ENCODE measurements at places on chromosomes 7 and 10.

DNA sequence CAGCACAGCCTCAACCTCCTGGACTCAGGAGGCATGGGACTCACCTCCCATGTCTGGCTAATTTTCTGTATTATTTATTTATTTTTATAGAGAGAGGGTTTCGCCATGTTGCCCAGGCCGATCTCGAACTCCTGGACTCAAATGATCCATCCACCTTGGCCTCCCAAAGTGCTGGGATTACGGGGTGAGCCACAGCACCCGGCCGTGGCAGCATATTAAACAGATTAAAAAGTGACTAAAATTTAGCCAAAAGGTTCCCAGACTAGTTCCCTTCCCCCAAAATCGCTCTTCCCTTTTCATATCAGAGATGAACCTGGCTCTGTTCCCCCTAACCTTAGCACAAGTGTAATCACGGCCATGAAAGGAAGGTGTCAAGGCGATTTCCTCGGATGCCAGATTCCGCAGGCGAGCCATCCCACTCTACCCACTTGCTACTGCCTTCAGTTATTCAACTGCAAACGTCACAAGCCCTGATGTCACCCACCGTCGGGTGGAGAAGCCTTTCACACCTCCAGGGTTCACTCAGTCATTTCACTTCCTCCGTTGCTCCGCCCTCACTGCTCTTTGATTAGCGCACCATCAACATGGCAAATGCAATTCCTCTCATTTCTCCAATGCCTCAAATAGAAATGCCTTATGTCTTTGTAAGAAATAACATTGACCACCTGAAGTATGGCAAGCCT lies 104.7 kb upstream of the RHEB start:
- DNase-seq, result no peak

GRCh38 chr7:34761627-34762026 lies 103.6 kb downstream of the NPSR1 start:
- no peak for DNase-seq

- DNase-seq, result no peak
Measured at GRCh38 chr10:61793760-61794703, 107.5 kb upstream of the ARID5B start.

GRCh38 chr7:43085992-43086391 lies 26.5 kb upstream of the HECW1 start:
- no peak for DNase-seq

DNA sequence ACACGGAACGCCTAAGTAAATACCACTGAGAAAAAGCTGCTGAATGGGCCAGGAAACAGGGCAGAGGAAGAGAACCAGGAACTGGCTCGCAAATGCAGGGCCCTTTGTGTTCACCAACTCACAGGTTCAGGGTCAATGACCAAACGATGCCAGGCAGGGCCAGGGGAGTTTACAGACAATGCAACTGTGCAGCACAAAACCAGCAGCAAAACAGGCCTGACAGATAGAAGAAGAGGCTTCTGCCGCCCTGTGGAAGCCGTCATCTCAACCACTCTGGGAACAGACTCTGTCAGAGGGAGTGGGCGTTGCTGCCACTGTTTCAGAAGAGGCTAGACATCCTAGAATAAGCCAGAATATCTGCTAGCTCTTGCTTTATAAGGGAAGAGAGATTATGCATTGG lies 117.9 kb downstream of the KMT2E start:
- DNase-seq, result no peak

- DNase-seq, result no peak
Measured at GRCh38 chr7:35375516-35375915, 121.6 kb upstream of the TBX20 start.

DNA sequence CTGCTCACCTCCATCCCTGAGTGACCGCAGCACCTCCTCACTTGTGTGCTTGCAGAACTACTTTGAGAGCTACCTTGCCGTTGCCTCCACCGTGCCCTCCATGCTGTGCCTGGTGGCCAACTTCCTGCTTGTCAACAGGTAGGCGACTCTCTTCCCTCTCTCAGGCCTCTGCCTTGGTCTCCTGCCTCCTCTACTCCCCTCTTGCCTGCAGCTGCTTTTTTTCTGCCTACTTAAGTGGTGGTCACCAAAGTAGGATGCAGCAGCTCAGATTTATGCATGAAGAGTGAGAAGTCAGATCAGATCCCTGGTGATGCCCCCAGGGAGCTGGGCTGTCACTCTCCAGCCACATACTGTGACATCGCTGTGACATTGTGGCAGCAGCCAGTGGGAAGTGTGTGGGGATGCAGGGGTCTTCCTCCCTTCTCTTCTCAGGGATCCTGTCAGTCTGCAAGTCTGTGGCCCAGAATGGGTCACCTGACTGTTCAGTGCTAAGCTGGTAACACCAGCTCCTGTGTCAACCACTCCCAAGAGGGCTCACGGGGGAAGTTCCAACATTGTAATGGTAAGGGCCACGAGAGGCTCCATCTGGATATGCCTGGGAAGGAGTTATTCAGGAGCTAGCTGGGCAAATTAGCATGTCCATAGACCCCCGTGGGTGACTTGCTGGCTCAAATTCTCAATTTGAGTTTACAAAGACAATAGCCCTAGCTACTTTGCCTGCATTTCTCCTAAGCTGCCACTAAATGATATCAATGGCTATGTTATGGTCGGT lies 25.3 kb downstream of the SLC29A3 start:
- no peak for DNase-seq

GRCh38 chr7:29289156-29290021 lies 94.8 kb downstream of the CHN2 start:
- DNase-seq, result peak; percentile 43

- no peak for DNase-seq
Measured at GRCh38 chr7:109246330-109247077, 676.8 kb downstream of the DNAJB9 start.

GRCh38 chr7:26659121-26659520 lies 205.3 kb downstream of the SKAP2 start:
- no peak for DNase-seq

GRCh38 chr10:123527151-123527550 lies 139.0 kb upstream of the GPR26 start:
- no peak for DNase-seq

DNA sequence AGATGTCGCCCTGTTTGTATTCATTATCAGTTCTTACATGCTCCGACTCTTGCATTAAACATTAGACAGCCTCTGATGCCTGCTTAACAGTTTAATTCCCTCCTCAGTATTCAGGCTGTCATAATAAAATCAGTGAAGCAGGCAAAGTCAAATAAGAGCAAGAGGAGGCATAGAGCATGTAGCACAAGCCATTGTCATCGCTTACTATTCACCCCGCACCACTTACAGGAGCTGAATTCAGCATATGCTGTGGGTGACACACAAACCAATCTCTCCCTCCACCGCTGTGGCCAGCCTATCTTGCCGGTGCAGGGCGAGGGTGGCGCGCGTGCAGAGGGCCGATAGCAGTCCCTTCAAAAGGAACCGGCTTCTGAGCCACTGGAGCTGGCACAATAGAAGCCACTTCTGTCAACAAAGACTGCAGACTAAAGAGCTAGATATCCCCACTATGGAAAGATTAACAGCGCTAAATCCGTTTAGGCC lies 433.2 kb upstream of the MGMT start:
- DNase-seq, result no peak

- peak; percentile 6 for DNase-seq
Measured at GRCh38 chr7:16963044-16963443, 81.3 kb upstream of the AGR3 start.

GRCh38 chr10:60351191-60351853 lies 38.4 kb downstream of the ANK3 start:
- DNase-seq, result no peak

DNA sequence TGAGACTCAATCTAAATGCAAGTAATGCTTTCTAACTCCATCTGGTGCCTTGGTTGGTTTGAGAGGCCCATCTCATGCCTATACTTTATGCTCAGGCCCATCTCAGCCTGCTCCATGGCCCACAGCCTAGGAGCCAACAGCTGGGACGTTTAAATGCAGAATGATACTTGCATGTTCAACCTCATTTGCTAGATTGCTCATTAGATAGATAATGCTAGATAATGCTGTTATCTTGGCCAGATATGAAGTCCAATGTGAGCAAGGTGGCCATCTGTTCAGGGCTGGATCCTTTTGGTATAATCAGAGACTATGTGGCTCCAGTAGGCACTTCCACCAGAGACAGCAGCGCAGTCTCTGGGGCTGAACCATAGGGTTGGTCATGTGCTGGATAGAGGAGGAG lies 321.6 kb upstream of the PHYHIPL start:
- DNase-seq, result no peak

- DNase-seq, result no peak
Measured at GRCh38 chr7:106865130-106866041, at the start of gene PIK3CG. PIK3CG (plus strand) TSS chr7:106865282; CDS start chr7:106867562, 2,280 bp downstream.
